ENCODE measurements at places on chromosomes 4 and X. TPM values are rescaled to one million over a fixed set of nuclear protein-coding genes. Genes with fewer than 3 reads are reported as not detected.

- no peak for DNase-seq
Observed at GRCh38 chr4:127780598-127780997, 1.5 kb upstream of the HSPA4L start.

DNA sequence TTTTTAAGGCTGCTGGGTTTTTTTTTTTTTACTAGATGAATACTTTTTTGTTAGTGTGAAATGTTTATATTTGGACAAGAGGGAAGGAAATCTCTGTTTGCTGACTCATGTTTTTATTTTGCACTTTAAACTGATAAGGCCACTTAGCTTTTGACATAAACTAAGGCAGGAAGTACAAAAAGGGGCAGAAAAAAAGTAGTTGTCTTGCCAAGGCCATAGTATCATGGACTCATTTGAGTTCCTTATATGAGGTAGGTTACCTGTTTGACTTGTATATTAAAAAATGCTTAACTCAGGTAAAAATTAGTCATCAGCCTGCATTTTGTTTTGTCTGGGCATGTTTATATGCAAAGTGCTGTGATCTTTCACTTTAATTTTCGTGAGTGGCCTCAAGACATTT, 26.0 kb downstream of the SMAD1 start:
- DNase-seq, result no peak

GRCh38 chr4:113355550-113356371, 306.3 kb downstream of the ANK2 start:
- DNase-seq, result peak; percentile 71

DNA sequence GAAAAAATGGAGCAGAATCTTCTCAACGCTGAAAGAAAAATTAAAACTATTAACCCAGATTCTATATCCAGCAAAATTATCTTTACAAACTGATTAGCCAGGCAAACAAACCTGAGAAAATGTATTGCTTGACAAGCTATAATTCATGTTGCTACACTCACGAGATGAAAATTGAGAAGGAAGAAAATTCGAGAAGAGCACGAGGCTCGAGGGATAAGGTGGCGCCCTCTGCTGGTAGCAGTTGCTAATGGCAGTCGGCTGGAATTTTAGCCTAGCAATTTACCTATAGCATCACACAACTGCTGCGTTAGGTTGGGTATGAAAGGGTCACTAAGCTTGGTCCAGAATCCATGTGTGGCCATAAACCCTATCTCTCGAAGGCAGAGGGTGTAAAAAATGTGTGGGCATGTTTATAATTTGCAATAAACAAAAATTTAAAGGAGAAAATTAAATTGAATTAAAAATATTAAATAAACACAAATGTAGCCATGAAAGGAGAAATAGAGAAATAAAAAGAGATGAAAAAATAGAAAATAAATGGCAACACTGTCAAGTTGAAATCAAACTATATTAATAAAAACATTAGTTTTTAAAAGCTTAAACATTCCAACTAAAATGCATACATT, 126.6 kb downstream of the PPP4R3C start:
- DNase-seq, result no peak

DNA sequence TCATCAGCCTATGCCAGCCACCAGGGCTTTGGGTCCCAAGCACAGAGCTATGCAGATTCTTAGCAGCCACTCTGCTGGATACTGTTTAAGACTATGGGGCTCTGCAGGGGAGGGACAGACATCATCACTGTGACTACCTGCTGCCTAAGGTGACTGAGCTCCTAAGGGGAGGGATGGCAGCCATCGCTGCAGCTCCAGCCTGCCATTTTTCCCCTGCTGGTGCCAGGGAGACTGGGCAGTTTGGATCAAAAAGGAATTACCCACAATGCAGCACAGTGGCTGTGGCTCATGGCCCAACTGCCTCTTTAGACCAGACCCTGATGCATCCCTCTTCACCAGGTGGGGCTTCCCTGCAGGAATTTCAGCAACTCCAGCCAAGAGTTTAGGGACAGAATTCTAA, 28.6 kb upstream of the INPP4B start:
- DNase-seq, result no peak

DNA sequence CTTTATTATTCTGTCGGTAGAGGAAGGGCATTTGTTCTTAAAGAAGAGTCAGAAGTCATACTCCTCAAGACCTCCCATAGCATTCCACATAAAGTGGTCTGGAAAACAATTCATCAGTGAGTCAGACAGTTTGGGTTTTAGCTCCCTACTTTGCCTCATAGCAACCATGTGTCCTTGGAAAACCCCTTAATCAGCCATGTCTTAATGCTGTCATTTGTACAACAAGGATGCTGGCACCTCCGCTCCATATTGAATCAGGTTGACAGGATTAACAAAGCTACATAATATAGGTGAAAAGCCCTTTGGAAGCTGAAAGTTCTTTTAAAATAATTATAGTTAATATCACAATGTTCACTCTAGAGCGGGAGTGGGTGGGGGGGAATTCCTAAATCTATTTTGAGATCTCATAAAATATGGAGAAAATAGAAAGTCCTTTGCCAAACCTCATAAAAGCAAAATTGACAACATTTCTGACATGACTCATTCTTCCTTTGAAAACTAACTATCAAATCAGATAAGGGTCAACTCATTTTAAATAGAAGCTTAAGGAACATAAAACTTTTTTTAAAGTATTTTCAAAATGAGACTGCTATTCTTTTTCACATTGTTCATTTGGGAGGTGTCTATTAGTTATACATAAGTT, 37.3 kb upstream of the GUCY1A1 start:
- DNase-seq, result no peak

Gene AP1AR
- 26.6 TPM for total RNA-seq

GRCh38 chrX:78321809-78322208, 5.6 kb downstream of the CYSLTR1 start:
- DNase-seq, result peak; percentile 31

DNA sequence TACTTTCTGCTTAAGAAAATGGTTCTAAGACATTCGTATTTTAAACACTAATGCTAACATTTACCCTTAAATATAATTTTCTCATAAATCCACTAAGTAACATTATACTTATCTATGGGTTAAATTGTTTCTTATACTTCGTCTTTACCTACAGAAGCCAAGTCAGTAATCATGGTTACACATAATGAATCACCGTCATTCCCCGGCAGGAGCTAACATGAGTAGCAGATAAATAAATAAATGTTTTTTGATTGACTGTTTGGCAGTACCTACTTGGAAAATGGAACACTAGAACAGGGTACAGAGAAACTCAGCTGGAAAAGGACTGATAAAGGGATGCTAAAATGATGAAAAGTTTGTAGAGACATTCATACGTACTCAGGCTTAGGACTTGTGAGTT, 430.4 kb downstream of the ACTRT1 start:
- no peak for DNase-seq

Gene UNC5C
- total RNA-seq, result not detected

GRCh38 chr4:114791976-114792375, 193.4 kb downstream of the UGT8 start:
- no peak for DNase-seq

DNA sequence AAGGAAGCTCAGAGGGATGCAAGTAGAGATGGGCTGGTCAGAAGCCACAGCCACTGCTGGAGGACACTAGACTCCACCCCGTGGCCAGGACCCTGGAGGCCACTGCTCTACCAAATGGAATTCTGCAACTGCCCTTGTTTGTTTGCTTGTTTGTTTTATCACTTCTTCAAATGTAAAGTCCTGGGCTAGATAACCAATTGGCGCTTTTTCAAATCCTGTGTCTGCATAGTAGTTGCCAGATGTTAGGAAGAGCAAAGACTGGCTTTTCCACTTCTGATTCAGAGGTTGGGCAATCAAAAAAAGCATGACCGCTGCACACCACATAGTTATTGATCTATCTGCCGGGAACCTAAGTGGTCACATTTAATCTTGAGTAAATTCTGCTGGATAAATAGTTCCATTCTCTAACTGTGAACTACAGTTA, 255.2 kb upstream of the SFRP2 start:
- DNase-seq, result no peak

DNA sequence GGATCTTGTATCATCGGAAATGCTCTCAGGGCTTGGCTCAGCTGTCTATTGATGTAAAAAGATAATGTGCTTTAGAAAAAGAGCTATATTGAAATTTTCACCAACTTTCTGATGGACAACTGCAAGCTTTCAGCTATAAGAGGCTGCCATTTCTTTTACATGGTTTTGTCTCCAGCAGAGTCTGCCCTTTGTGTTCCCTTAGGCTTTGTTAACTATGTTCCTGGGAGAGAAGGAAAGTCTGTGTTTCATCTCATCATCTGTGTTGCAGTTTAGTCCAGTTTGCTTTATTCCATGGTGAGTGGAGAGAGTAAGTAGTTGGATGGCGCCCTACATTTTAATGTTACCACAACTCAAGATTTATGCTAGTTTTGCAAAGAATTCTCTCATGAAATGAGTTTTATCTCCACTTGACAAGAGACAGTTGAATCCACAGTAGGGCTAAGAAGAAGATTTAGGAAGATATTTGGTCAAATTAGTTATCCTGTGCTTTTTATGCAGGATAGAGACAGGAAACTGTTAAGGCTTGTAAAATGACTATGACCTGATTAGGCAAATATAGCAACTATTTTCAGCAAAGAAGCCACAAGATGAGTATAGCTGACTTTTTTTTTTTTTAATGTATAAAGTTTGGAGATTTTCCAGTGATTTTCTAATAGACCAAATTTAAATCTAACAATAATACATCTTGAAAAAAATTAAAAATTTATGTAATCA, 16.5 kb downstream of the SEPTIN11 start:
- DNase-seq, result no peak

Gene HMGB2
- total RNA-seq, result 292 TPM
